ENCODE measurements at places on chromosomes 12 and 14.

DNA sequence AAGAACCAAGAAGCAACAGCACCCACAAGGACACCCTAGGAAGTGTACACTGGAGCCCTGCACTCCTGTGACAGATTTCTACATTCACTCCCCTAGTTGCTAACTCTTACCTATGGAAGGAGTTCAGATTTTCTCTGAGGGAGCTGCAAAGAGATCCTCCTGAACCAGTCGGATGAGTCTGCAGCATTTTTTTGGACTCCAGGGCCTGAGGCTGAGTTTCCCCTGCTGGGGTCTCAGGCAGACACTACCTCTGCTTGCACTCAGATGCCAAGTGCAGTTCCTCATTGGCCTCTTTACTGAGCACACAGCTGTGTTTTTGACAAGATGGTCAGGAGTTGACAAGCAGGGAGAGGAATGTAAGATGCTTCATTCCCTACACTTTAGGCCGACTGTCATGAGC is 153.2 kb upstream of the RBM19 start:
- DNase-seq: no peak

- no peak for DNase-seq
Measured at GRCh38 chr12:108191938-108192337, 62.9 kb downstream of the WSCD2 start.

DNA sequence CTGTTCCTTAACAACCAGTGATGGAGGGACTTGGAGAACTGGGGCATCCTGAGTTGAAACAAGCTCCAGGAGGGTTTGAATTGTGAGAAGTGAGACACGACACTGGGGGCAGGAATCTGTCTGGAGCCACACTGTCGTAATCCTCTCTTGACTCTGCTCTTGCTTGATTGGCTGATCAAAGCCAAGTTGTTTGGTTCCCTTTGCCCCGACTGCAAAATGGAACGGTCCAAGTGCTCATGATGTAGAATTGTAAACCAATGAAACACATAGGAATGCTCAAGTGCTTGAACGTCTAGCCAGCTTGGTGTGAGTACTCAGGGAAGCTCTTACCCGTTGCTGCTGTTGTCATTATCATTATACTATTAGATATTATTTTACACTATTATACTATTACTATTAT is 98.1 kb downstream of the TMEM132C start:
- DNase-seq: no peak

GRCh38 chr12:112023759-112024396 is 10.7 kb downstream of the ERP29 start:
- DNase-seq: no peak

GRCh38 chr14:99772371-99773283 is 20.6 kb upstream of the EML1 start:
- DNase-seq: no peak

- no peak for DNase-seq
Measured at GRCh38 chr12:79661629-79662028, 29.1 kb downstream of the PAWR start.

DNA sequence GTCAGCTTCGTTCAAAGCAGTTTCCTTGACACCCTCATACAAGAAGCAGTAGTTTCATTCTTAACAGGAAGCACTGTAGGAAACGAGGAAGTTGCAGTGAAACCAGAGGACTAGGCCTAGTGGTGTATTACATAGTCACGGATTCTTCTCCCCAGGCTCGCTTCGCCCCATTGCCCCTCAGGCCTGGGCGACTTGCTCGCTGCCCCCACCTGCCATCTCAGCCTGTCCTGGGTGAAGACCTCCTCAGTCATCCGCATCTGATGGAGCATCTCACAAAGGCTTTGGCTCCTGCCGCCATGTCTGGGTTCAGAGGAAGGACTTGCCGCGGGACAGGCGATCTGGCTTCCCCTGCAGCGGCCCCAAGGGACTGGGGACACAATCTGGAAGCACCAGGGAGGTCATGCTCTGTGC is 93.5 kb downstream of the LMNTD1 start:
- no peak for DNase-seq

- DNase-seq: no peak
Measured at GRCh38 chr12:11719678-11720099, 70.2 kb downstream of the ETV6 start.

Measured in naive thymus-derived CD8-positive, alpha-beta T cell (primary cell).